ENCODE measurements at places on chromosomes 2 and 18.

- DNase-seq, result no peak
Measured at GRCh38 chr2:65754219-65754618, 321.8 kb upstream of the SPRED2 start.

GRCh38 chr18:70337139-70337972, 48.5 kb downstream of the SOCS6 start:
- peak; percentile 2 for DNase-seq

DNA sequence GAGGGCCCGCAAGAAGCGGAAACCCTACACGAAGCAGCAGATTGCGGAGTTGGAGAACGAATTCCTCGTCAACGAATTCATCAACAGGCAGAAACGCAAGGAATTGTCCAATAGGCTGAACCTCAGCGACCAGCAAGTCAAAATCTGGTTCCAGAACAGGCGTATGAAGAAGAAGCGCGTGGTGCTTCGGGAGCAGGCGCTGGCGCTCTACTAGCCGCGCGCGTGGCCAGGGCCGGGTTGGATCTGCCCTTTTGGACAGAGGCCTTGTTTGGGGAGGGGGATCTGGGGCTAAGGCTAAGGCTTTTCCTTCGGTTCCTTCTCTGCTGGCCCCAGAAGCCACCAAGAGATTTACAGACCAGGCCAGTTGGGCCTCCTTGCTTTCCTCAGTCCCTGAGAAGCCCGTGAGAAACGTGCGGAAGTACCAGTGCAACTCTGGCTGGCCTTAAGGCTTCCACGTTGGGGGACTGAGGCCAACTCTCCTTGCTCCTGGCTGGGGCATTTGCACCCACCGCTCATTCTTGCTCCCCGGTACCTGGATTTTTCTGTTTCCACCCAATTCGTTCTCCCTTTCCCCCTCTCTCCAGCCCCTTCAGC, 1.0 kb downstream of the HOXD12 start:
- DNase-seq, result no peak

- no peak for DNase-seq
Measured at GRCh38 chr2:7272210-7272609, 355.0 kb downstream of the RNF144A start.

- DNase-seq, result no peak
Measured at GRCh38 chr18:13389491-13390131, 171.1 kb downstream of the LDLRAD4 start.

- DNase-seq, result no peak
Measured at GRCh38 chr2:12715258-12716031, 1.3 kb upstream of the TRIB2 start.

DNA sequence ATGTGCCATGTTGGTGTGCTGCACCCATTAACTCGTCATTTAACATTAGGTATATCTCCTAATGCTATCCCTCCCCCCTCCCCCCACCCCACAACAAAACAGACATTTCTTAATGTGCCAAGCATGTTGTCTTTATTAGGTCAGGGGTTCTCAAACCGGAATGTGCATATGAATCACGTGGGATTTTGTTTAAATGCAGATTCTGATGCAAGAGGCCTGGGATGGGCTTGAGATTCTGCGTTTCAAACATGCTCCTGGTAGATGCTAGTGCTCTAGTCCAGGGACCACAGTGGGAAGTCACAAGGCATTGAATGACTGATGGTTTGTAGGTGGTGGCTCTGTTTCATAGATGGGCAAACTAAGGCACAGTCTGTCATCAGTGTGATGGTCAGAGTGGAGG, 184.7 kb downstream of the SMAD7 start:
- no peak for DNase-seq

GRCh38 chr18:31199190-31199769, 36.6 kb upstream of the DSC1 start:
- no peak for DNase-seq

GRCh38 chr18:31773774-31774476, 13.2 kb upstream of the SLC25A52 start:
- no peak for DNase-seq

DNA sequence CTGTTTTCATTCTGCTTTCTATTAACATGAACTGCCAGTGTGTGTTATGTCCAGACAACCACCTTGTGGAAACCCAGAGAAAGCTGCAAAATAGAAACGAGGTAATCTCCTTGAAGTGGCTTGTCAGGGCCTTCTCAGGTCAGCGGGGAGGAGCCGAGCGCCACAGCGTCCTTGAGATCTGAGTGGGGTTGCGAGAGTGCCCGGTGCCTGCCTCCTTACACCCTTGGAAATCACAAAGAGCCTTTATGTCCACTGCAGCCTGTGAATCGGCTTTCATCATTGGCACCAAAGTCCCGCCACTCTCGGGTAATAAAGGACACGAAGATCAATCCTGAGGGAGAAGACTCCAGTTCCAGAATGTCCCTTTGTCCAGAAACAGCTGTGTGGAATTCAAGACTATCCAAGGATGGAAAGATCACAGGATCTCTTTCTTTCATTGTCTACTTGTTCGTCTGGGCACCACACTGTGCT, 135.2 kb downstream of the HRH4 start:
- no peak for DNase-seq

- DNase-seq, result peak; percentile 87
Measured at GRCh38 chr18:54261894-54262293, 7.4 kb upstream of the POLI start.

DNA sequence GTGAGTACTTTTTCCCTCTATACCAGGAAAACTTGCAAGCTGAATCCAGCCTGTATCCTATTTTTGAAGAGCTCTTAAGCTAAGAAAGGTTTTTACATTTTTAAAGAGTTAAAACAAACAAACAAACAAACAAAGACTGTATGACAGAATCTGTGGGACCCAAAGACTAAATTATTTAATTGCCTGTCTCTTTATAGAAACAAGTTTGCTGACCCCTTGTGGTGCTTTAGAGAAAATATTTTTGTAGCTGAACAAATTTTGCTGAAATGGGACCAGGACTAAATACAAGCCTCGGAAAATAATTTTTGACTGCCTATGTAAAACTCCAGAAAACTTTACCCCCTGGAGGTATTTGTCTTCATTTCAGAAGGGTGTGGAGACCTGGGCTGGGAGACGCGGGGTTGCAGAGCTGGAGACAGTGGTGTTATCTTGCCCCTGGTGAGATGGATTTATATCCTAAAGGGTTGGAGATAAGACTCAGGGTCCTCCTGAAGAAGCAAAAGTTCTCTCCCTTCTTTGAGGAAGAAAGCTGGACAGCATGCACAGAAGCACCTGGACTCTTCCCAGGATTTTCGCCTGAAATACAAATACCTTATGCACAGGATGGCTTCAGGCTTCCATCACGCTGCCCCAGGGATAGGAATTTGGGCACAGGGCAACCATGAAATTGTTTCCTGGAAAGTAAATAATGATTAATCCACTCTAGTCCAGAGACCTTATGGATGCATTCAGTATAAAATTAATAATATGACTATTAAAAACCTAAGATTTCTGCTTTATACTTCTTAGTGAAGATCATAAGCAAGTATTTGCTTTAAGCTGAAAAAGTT, 54.3 kb downstream of the TMX3 start:
- DNase-seq, result peak; percentile 12

DNA sequence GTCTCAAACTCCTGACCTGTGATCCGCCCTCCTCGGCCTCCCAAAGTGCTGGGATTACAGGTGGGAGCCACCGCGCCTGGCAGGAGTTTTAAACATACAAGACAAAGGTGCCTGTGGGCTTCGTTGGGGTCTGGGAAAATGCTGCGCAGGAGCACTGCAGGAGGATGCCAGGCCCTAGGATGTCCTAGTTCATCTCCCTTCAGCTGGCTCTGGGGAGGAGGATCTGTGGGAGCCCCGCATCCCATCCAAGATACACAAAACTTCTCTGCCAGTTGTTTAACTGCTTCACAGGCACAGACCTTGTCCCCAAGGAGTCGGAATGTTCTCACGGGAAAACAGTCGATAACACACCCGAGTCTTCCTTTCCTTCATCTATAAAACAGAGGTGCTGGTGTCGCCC, 89.1 kb downstream of the POLR1A start:
- DNase-seq, result no peak

GRCh38 chr2:200177971-200178911, 128.3 kb upstream of the SPATS2L start:
- DNase-seq, result no peak

DNA sequence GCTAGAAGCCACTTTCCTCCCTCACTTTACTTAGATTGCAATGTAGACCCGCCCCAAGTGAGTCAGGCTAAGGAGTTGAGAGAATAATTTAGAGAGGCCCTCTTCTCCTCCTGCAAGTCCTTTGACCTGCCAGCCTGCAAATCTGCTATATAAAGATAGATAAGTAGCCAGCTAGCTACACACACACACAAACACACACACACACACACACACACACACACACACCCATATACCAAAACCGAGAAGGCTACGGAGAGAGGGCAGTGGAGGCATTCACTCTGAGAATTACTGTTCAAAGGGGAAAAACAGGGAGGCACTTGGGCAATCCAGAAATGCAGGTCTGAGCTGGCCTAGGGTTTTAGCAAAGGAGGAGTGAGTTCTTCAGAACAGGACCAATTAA, 23.0 kb upstream of the SMAD7 start:
- no peak for DNase-seq

GRCh38 chr2:170829036-170829435, 12.3 kb downstream of the GAD1 start:
- no peak for DNase-seq

GRCh38 chr2:62196278-62196901, 475 bp downstream of the B3GNT2 start:
- peak; percentile 47 for DNase-seq

DNA sequence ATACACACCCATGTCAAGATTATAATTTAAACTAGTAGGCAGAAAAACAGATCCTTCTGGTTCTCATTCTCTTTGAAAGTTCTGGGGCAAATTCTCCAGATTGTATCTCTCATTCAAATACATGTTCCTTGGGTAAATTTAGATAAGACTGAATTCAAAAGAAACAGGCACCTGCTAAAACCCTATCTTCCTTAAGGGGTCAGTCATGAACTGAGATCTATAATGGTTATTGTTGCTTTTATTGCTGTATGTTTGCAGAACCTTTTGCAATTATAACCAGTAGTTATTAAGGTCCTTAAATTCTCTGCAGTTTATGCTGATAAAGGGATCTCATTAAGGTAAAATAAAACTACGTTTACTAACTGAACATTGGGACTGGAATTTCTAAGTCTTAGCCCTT, 83.5 kb downstream of the MYO5B start:
- no peak for DNase-seq

- no peak for DNase-seq
Measured at GRCh38 chr2:213766465-213766901, 482.2 kb downstream of the SPAG16 start.
